ENCODE measurements at places on chromosomes 7 and 10.

GRCh38 chr10:62820586-62820985 lies 4.4 kb upstream of the EGR2 start:
- no peak for DNase-seq

DNA sequence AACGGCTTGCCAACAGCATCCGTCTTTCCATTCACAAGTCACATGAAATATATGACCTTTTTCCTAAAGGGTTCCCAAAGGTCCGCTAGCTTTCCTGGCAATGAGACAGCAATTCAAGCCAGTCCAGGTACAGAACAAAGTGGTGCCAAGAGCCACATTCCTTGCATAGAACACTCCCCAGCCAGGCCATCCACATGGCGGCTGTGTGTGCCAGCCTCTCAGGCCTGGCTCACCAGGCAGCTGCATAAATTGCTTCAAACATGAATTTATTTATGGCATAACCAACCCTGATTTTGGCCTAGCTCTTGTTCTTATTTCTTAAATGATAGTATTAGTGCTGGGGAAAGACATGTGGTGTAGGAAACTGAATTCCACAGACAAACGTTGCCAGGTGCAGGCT lies 63.7 kb upstream of the CREB5 start:
- DNase-seq = no peak

- no peak for DNase-seq
Observed at GRCh38 chr7:29844559-29844958, 38.3 kb downstream of the WIPF3 start.

GRCh38 chr10:77377034-77377433 lies 260.6 kb downstream of the KCNMA1 start:
- DNase-seq = no peak

DNA sequence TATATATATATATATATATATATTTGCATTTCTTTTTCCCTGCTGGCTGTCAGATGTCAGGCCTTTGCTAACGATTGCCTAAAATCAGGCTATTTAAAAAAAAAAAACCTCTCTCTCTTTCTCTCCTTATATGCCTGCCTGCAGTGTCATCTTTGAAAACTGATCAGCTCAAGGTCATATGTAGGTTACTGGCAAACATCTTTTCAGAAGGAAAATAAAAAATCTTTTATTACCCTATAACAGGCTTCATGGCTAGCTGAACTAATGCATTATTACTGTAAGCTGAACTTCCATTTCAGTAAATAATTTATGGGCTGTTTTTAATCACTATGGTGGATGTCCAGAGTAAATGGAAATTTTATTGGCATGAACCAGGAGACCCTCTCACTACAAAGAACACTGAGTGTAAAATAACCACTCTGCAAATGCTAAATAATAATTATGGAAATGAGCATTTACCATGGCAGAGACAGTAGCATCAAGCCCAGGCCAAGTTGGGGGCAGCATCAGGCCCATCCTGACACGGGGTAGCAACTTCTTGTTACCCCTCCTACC lies 29.3 kb downstream of the HSPA12A start:
- no peak for DNase-seq

- DNase-seq = no peak
Observed at GRCh38 chr10:91683975-91684374, 51.1 kb upstream of the PPP1R3C start.

- no peak for DNase-seq
Observed at GRCh38 chr7:136869001-136869961, 829 bp downstream of the CHRM2 start.

DNA sequence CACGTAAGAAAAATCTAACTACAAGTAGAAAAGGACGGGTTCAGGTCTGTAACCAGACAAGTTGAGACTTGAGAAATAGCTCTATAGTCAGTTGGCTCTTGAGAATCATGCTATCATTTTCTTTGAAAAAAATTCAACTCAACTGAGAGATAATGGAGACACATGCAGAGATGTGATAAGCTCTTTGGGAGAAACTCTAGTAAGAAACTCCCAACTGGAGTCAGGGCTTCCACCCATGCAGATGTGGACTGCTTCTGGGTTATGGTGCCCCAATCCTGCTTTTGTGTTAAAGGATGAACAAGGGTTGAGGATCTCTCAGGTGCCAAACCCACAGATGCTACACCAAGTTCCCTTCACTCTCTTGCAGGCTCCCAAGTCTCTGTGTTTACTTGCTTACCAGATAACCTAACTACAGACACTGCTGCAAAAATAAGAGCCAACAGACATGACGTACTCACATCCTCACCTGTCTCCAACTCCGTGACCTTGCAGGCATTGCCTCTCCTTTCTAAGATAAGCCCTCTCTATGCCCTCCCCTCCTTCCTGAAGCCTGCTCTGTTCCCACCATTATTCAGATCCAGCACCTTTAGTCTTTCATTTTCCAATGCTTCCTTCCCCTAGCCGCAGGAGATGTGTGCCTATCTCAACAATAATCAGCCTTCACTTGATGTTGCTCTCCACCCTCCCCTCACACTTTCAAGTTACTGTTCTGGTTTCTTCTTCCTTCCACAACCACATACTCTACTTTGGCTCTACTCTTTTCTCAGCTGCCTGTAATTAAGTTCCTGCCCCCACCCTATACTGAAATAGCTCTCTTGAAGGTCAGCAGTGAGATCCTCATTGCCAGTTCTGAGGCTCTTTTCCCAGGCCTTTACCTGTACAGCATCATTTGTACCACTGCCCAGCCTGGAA lies 130.0 kb downstream of the ICA1 start:
- peak; percentile 48 for DNase-seq

Measured in central memory CD8-positive, alpha-beta T cell (primary cell).